Stimulated activated CD4-positive, alpha-beta T cell treated with anti-CD3 and anti-CD28 coated beads, Interleukin-1b, Interleukin-23, amount 100 ng/mL, for 1 hour (primary cell): ENCODE measurements at places on chromosomes 3 and 15.

- no peak for DNase-seq
Measured at GRCh38 chr3:5347486-5347885, 160.0 kb downstream of the EDEM1 start.

DNA sequence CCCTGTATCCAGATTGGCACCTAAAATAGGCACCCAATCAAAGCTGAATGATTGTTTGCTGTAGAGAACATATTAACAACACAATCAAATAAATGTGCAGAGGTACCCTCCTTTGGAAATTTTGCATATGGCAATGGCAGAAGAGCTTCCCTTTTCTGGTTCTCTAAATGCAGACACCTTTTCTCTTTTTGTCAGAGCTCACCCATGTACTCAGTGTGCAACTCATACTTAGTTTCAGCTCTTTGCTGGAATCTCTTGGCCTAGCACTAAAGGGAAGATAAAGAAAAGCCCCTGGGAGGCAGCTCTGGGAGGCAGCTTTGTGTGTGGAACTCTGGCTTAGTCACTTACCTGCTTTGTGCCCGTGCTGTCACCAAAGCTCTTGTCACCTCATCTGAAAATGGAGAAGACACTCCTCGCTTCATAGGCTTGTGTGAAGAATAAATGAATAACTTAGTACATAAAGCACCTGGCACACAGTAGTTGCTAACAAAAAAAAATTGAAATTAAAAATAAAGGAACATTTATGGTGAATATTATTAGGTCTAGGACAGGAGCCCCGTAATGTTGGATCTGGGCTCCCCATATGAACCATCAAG is 28.8 kb downstream of the ST6GAL1 start:
- DNase-seq, result no peak

- no peak for DNase-seq
Measured at GRCh38 chr15:68152342-68152741, 52.8 kb downstream of the CALML4 start.

DNA sequence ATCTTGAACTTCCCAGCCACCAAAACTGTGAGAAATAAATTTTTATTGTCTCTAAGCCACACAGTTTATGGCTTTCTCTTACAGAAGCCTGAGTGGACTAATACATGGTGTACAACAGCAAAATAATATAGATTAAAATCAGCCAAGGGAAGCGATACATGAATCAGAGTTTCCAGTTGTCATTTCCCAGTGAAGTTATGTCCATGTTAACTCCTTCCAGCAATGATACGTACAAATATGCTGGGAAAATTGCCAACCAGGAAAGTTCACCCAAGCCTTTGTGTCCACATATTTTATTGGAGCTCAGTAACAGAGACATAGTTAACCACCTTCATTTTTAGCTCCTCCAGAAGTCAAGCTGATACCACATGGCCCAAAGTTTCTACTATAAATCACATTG is 280.9 kb upstream of the KCNMB2 start:
- no peak for DNase-seq

DNA sequence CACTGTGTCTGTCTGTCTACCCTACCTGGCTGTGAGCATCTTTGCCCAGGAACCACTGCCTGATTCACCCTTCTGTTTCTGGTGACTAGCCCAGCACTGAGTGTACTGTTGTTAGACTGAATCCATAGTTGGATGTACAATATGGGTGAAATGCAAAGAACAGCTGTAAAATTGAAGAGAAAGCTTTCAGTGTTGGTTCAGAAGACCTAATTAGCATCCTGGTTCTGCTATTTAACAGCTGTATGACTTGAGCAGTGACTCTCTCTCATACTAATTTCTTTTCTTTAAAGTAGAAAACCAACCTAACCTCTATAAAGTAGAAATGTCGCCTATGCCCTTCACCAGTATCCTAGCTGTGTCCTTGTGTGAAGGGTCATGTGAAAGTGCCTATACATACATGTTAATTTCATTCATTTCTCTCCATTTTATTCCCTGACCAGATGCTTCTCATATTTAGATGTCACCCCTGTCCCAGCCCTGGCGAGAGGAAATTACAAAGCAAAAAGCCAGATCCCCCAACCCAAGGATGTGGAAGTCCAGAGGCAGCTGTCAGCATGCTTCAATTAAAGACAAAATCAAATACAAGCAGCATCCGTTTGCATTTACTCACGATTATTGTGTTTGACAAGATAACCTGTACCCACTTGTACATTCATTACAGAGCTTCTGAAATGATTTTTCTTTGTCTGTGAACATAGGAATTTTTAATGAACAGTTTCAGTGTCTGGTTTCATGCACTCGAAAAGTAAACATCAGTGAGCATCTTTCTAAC is 305.7 kb upstream of the ICE2 start:
- DNase-seq, result no peak

DNA sequence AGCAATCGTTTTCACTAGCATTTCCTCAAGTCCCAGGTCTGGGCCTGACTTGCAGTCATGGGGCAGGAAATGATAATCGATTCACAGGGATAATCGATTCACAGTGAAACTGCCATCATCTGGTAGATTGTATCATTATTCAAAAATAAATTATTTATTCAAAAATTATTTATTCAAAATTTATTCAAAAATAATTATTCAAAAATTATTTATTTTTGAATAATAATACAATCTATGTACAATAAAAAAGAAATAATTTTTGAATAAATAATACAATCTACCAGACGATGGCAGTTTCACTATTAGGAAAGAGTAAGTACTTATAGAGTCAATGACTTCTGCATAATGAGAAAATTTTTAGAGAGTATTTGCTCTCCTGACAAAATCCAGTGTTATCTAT is 28.1 kb upstream of the PROK2 start:
- DNase-seq, result no peak

DNA sequence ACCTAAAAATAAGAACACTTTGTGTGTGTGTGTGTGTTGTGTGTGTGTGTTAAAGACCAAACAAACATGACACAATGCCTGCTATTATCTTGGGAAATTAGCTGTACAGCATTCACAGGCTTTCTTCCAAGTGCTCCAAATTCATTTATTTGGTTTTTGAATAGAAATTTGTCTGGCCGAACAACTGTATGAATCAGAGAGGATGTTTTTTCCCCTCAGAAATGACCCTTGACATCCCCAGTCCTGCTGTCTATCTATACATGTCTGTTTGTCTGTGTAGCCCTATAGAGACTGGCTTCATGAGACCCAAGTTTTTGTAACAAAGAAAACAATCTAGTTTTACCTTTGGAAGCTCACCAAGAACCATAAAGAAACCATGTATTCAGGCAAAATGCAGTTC is 549.8 kb downstream of the NSUN3 start:
- no peak for DNase-seq

DNA sequence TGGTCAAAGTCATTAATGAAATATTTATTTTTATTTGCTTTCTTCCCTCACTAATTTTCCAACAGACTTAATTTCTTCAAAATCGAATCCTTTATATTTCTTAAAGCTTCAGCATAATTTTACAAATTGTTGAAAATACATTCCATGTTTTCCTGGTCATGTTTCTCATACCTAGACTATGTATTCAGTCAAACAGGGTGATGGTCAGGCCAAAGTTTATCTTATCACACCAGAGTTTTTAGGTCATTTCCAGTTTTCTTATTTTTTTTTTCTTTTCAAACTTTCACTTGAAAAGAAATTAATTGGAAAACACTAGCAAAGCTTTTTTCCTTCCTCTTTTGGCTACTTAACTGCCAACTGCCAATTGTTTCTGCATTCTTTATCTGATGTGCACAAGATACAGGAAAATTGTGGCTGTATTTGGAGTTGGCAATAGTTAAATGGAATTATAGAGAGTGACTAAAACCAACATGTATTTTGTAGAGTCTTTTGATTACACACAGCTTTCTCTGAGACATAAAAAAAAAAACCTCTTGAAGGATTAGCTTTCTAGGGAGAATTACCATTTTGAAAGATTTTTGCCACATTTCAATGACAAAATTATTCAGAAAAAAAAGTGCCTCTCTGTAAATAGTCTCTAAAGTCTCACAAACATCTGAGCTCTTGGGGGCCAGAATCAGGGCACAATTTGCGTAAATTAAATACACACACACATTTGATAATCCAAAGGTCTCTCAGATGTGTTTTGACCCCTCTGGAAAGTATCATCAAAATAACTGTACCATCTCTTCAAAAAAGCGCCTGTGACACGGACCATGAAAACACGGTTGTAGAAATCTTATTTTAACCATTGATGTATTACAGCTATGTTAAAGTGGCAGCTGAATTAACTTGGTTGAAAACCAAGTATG is 603.2 kb upstream of the KCNMB2 start:
- DNase-seq, result no peak

DNA sequence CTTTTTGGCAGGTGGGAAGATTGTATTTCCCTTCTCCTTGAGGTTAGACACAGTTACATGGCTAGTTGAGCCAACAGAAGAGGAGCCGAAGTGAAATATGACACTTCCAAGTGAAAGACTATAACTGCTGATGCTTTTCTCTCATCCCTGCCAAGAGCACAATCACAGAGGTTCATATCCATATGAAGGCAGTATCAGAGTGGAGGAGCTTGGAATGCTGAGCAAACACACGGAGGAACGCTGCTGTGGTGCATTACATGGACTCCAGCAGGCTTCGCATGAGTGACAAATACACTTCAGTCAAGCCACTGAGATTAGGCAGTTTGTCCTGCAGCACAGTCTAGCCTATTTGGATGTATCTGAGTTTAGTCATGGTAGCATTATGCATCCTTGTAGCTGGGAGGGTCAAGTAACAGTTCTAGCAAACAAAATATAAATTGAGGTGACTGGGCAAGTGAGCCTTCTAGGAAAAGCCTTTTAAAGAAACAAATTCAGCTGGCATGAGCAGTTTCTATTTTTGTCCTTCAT is 5.4 kb downstream of the IQCF6 start:
- no peak for DNase-seq

GRCh38 chr3:56424336-56424735 is 43.9 kb downstream of the ERC2 start:
- DNase-seq, result no peak

DNA sequence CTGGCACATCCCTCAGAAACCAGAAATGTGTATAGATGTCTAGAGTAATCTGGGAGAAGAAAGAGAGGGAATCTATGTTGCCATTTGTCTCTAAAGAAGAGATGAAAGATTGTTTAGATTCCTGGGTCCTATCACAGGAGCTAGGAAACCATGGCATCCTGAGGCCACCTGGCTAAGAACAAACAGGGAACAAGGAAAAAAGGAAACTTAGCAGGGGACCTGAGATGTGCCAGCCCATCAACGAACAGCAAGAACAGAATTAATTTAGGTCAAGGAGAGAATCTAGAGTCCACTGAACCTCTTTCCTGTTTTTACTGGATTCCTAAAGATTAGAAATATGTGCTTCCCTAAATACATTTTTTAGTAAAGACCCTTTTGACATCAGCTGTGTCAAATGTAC is 30.3 kb downstream of the IP6K1 start:
- no peak for DNase-seq

GRCh38 chr3:152909180-152909883 is 74.4 kb downstream of the P2RY1 start:
- no peak for DNase-seq

DNA sequence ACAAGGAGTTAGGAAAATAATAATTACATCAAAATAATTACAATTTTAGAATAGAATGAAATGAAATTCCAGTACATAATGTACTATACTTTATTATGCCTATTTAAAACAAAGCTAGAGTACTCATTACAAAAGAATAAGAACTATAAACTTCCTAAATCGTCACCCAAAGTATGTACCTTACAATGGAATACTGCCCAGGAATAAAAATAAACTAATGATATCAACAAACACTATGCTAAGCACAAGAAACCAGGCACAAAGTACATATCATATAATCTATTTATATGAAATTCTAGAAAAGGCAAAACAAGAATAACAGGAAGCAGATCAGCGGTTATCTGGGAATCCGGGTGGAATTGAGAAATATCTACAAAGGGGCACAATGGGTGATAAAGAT is 84.7 kb downstream of the MYO9A start:
- no peak for DNase-seq

GRCh38 chr3:70728311-70728710 is 415.9 kb upstream of the MDFIC2 start:
- DNase-seq, result no peak

DNA sequence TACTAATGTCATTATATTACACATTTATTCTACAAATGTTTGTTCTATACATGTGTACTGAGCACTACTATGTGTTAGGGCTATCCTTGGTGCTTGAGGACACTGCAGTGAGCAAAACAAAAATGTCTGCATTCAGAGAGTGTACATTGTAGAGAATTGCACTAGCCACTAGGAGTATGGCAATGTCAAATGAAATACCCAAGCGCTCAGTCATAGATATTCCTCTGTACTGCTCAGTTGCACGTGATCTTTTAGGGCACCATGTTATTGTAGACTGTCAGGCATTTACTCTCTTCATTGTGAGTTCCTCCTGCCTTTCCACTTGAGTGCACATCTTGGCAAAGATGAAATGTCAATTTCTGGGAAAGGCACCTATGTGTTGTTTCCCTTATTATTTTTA is 36.8 kb downstream of the FNDC3B start:
- no peak for DNase-seq

GRCh38 chr3:186642014-186642413 is 1.8 kb downstream of the FETUB start:
- no peak for DNase-seq

- DNase-seq, result no peak
Measured at GRCh38 chr3:37054370-37054769, 61.1 kb downstream of the MLH1 start.

DNA sequence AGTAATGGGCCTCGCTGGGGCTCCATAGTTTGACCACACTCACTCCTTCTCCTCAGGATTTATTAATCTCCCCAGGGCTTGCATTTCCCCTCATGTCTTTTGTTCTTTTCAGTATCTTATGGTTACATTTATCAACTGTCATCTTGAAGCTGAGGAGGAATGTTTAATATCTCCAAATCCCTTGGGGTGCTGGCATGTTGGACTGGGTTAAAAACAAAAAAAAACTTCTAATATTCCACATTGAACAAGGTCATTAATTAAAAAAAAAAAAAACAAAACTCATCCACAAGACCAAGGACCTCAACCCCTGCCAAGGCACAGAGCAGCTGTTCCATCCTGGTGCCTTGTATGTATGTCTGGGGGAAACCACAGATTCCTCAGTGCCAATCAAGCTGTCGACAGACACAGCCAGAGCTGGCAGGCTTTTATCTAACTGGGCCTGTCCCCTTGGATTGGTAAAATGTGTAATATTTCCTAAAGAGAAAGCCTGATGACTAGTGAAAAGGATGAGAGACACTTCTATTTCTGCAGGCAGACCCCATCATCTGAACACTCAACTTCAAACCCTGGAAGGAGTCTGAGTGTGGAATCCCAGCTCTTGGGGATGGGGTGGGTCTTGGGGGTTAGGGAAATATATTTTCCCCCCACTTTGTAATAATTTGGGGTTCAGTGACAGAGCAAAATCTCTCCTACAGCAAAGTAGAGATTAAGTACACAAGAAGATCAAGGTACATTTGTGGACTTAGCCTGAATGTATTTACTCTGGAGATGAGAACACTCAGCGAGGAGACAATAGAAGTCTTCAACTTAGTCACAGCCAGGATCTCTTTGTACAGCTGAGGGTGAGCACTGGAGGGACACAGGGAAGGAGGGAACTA is 69.1 kb downstream of the TTC23 start:
- DNase-seq, result no peak

- DNase-seq, result no peak
Measured at GRCh38 chr3:20405744-20406143, 219.7 kb upstream of the SGO1 start.
